Upper lobe of left lung (tissue), 6 donors: ENCODE measurements at places on chromosomes 3 and 15. TPM values are rescaled to one million over a fixed set of nuclear protein-coding genes. Genes with fewer than 3 reads are reported as not detected.

ROPN1 gene
- total RNA-seq: not detected

GRCh38 chr3:55467099-55467498 is 20.0 kb downstream of the WNT5A start:
- no peak overlapping the region for H3K4me3 ChIP-seq
- no peaks in the 10 kb centered on the region for H3K4me1 ChIP-seq
- no peak overlapping the region for H3K27ac ChIP-seq
- DNase-seq: no peak

DNA sequence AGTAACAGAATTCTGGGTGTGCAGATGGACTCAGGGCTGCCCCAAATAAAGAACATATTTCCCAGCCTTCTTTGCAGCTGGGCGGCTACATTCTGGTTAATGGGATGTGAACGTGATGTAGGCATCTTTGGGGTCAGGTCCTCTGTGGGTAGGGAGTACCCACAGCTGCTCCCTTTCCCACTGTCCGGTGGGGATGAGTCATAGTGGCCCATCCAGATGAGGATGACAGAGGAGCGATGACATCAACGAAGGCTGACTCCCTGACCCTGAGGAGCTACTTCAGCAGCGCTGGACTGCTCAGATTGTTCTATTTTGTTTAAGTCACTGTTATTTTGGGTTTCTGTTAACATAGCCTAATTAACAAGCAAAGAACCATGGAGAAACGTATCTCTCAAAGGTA is 38.0 kb downstream of the SRPRB start:
- H3K27me3 ChIP-seq: no peaks in the 10 kb centered on the region
- no peaks in the 10 kb centered on the region for H3K36me3 ChIP-seq
- no peaks in the 10 kb centered on the region for H3K4me1 ChIP-seq
- H3K27ac ChIP-seq: no peak overlapping the region

- H3K27ac ChIP-seq: no peak overlapping the region
- no peaks in the 10 kb centered on the region for H3K4me1 ChIP-seq
- H3K4me3 ChIP-seq: no peak overlapping the region
- no peak for DNase-seq
Observed at GRCh38 chr3:168040607-168041208, 55.0 kb downstream of the GOLIM4 start.

GRCh38 chr15:68192804-68193486 is 12.2 kb downstream of the CALML4 start:
- no peak for DNase-seq
- H3K27me3 ChIP-seq: no peaks in the 10 kb centered on the region
- no peak overlapping the region for H3K27ac ChIP-seq

- no peak overlapping the region for H3K27ac ChIP-seq
- peaks cover 10% of the 10 kb centered on the region for H3K4me1 ChIP-seq
- no peak overlapping the region for H3K4me3 ChIP-seq
- H3K27me3 ChIP-seq: no peaks in the 10 kb centered on the region
- no peaks in the 10 kb centered on the region for H3K36me3 ChIP-seq
- no peak for DNase-seq
Observed at GRCh38 chr15:80419546-80419945, 15.4 kb downstream of the ARNT2 start.

GRCh38 chr3:189144645-189145044 is 27.1 kb upstream of the TPRG1 start:
- H3K36me3 ChIP-seq: no peaks in the 10 kb centered on the region
- H3K27ac ChIP-seq: no peak overlapping the region
- H3K4me1 ChIP-seq: peaks cover 6% of the 10 kb centered on the region
- peak; percentile 27 for DNase-seq
- no peaks in the 10 kb centered on the region for H3K27me3 ChIP-seq

DNA sequence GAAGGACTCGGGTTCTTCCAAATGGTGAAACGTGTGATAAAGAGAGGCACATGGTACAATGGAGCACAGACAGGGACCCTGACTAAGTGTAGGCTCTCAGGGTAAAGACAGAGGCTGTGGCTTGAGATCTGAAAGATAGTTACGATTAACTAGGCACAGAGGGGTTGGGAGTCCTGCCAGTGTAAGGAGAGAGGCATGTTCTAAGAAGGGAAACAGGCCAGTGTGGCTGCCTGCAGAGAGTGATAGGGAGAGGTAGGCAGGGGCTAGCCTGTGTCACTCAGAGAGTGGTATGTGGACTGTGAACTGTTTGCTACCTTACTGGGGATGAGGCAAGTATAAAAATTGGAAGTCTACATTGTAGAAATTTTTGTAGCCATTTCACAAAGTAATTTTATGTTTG is 109.5 kb downstream of the PEX5L start:
- H3K27me3 ChIP-seq: no peaks in the 10 kb centered on the region
- DNase-seq: no peak
- no peak overlapping the region for H3K4me3 ChIP-seq
- no peaks in the 10 kb centered on the region for H3K4me1 ChIP-seq

DNA sequence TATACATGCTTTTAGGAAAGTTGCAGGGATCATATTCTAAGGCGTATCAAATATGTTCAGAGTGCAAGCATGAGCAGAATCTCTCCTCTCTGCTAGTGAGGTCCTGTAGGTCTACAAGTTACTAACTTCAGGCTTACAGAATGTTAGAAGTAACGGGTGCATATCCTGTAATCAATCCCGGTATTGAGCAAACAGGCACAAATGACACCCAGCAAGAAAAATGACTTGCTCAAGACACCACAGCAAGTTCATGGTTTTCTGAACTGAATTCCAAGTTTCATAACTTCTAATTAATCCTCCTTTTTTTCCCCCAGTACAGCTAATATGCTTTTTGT is 353.9 kb upstream of the TPRG1 start:
- DNase-seq: no peak
- H3K4me1 ChIP-seq: peaks cover 16% of the 10 kb centered on the region
- no peak overlapping the region for H3K27ac ChIP-seq

DNA sequence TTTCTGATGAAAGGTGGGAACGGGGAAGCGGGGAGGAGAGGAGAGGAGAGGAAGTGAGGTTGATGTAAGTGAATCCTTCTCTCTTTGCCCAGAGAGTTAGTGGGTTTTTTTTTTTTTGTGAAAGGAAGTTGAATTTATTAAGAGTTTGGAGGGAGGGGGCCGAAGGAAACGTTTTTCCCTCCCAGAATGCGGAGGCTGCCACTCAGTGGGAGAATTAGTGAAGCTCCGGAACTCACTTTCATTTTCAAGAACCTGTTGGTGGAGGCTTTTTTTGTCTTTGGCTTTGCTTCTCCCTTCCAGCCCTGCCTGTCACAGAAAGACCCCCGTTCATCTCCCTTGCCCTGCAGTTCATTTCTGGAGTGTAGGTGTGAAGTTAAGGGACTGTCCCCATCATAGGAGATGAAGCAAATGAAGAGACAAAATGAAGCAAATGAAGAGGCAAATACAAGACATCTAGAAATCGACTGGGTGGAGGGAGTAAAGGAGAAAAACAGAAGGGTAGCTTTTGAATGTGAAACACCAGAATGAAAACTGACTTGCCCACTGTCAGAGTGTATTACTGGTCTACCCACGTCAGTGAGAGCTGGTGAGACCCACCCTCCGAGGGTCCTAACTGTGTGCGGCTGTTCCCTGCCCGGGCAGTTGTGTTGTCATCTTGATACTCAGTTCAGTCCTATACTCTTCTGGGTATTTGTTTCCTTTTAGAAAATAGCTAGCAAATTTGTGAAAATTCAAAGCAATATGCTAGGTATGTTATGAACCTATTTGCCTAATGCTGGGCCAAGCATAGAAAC is 91.5 kb downstream of the ITPR1 start:
- DNase-seq: no peak
- peak overlapping the region; percentile 6 for H3K27ac ChIP-seq
- peak overlapping the region; percentile 0 for H3K4me3 ChIP-seq
- H3K27me3 ChIP-seq: no peaks in the 10 kb centered on the region
